Peyer's patch (tissue), 4 donors: ENCODE measurements at places on chromosomes 16 and 17. TPM values are rescaled to one million over a fixed set of nuclear protein-coding genes. Genes with fewer than 3 reads are reported as not detected.
A peak's percentile ranks its signal among the peaks of the same experiment; 100 is the strongest.

GRCh38 chr16:10333321-10334032 lies 52.4 kb upstream of the ATF7IP2 start:
- DNase-seq = no peak

DNA sequence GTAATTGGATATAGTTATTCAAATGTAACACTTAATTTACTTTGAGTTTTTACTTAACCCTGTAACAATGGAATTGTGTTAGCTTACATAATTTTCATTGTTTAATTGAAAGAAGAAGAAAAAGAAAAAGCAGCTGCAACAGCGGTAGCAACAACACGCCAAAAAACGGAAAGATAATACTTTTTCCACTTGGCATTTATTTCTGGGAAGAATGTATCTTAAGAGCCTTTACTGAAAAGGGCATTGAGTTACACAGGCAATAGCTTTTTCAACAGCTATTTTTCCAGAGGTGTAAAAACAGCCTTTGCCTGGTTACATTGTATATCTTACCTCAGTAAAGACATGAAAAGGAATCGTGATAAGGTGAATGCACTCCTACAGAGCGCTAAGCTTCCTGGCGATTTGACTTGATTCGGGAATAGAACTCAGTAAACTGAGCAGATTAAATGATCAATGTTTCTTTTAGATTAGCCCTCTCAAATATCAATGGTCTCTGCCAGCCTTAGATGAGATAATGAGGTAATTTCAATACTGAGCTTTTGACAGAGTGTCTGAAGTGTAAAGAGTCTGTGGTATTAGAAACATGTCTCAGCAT lies 311.3 kb downstream of the CDH13 start:
- DNase-seq = no peak

Gene SLC12A3
- not detected for total RNA-seq

Gene KRT23
- not detected for total RNA-seq

Gene TOP2A
- total RNA-seq = 11.8 TPM

- no peak for DNase-seq
These were observed 26.0 kb upstream of the HNF1B start for GRCh38 chr17:37770631-37771518.

Gene SLC52A1
- total RNA-seq = 50.8 TPM

- DNase-seq = no peak
These were observed 12.6 kb upstream of the BAIAP2 start for GRCh38 chr17:81022344-81022676.

Gene SOX15
- total RNA-seq = 2.4 TPM

GRCh38 chr17:55664287-55664686 lies 58.4 kb downstream of the TMEM100 start:
- DNase-seq = peak; percentile 52

GRCh38 chr17:73639322-73639721 lies 4.9 kb downstream of the SDK2 start:
- no peak for DNase-seq

Gene ESRP2
- total RNA-seq = 44.0 TPM

Gene NECAB2
- not detected for total RNA-seq

DNA sequence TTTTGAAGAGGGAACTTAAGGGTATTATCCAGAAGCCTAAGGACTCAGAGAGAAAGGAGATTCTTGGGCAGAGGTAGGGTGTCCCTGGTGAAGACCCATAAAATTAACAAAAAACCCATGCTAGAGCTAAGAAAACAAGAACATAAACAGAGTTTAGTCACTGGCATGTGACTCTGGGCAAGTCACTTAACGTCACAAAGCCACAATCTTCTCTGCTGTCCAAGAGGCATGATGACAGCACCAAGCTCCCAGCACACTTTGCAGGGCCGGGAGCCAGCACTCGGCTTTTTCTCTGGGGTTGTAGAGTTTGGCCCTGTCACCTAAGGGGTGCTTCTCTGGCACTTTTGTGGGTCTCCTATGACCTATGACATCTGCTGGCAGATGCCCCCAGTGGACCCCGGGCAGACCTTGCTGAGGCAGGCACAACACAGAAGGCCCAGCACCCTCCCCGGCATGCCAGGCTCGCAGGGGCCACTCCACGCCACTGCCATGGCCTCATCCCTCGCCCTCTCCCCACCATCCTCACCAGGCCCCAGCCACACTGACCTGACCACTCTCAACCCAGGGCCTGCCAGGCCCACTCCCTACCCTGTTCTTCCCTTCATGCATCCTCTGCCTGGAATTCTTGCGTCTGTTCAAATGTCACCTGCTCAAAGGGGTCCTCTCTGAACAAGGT lies 69.8 kb downstream of the DYNLRB2 start:
- DNase-seq = no peak

Gene MLKL
- total RNA-seq = 17.8 TPM

- no peak for DNase-seq
These were observed 2.1 kb downstream of the FAM171A2 start for GRCh38 chr17:44361292-44362260.
